ENCODE measurements at places on chromosomes 12 and 14.

- no peak for DNase-seq
Measured at GRCh38 chr12:114955414-114956014, 271.5 kb upstream of the TBX3 start.

GRCh38 chr12:130526813-130527212 is 189.1 kb downstream of the PIWIL1 start:
- DNase-seq = no peak

DNA sequence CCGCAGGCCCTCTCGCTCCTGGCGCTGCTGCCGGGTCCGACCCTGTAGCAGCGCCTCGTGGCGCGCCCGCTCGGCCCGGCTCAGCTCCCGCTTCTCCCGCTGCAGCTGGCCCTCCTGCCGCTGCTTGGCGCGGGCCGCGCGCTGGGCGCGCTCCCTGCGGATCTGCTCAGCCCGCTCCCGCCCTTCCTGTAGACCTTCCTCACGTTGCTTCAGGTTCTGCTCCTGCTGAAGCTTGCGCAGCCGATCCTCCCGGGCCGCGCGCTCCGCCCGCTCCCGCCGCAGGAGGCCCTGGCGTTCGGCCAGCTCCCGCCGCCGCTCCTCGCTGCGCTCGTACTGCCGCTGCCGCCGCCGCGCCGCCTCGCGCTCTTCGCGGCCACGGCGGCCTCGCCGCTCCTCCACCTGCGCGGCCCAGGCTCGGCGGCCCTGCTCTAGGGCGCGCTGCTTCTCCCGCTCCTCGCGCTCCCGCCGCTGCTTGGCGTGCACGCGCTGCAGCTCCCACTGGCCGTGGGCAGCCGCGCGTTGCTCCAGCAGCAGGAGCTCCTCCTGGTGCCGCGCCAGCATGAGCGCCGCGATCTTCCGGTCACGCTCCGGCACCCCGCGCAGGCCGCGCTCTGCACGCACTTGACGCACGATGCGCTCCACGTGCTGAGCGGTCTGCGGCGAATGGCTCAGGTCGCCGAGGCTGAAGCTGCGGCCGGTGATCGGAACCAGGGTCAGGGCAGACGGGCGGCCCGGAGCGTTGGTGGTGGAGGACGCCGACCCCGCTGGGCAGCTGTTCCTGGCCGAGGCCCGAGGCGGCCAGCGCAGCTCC is 2.4 kb downstream of the CCDC177 start:
- no peak for DNase-seq

GRCh38 chr14:41349289-41349910 is 257.3 kb upstream of the LRFN5 start:
- no peak for DNase-seq

GRCh38 chr14:37438444-37438843 is 156.6 kb downstream of the FOXA1 start:
- DNase-seq = no peak
